Activated CD8-positive, alpha-beta memory T cell treated with anti-CD3 and anti-CD28 coated beads, Interleukin-2, amount 50 U/mL, for 48 hours (primary cell): ENCODE measurements at places on chromosomes 13 and 19.

DNA sequence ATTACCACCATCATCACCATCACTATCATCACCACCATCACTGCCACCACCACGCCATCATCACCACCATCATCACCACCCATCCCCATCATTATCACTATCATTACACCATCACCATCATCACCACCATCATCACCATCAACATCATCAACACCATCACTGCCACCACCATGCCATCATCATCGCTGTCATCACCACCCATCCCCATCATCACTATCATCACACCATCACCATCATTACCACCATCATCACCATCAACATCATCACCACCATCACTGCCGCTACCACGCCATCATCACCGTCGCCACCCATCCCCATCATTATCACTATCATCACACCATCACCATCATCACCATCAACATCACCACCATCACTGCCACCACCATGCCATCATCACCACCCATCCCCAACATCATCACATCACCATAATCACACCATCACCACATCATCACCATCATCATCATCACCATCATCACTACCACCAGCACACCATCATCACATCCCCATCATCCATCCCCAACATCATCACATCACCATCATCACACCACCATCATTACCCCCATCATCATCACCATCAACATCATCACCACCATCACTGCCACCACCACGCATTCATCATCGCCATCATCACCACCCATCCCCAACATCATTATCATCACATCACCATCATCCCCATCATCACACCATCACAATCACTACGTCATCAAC, 61.7 kb downstream of the TUBGCP3 start:
- DNase-seq, result no peak

GRCh38 chr19:48513289-48514122, 1.9 kb upstream of the LMTK3 start:
- DNase-seq, result peak; percentile 82

DNA sequence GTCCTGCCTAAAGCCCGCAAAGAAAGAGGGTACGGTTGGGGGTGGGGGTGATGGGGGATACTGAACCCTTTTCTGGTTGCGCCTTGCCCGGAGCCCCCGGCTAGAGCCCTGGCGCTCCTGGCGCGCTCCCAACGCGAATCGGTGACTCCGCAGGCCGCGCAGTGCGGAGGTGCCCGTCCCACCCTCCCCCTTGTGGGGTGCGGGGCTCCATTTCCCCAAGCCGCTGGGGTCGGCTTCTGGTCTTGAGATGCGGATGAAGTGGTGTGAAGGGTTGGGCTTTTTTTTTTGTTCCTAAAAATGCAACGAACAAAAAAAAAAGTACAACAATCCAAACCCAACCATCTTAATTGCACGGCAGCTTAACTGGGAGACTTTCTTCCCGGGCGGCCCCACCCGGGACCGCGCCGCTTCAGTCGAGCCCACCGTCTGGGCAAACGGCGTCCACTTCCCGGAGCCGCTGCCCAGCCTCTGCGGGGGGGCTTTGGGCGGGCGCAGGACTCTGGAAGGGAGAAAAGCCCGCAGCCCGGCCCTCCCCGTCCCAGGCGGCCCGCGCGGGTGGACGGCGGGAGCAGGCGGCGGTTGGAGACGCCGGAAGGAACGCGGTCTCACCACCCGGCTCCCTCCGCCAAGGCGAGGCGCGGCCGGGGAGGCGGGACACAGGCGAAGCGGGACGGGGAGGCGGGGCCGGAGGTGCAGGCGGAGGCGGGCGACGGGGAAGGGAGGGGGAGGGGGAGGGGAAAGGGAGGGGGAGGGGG, 504 bp upstream of the TRIM13 start:
- DNase-seq, result peak; percentile 90

GRCh38 chr19:15378534-15379082, 979 bp downstream of the AKAP8 start:
- peak; percentile 80 for DNase-seq

DNA sequence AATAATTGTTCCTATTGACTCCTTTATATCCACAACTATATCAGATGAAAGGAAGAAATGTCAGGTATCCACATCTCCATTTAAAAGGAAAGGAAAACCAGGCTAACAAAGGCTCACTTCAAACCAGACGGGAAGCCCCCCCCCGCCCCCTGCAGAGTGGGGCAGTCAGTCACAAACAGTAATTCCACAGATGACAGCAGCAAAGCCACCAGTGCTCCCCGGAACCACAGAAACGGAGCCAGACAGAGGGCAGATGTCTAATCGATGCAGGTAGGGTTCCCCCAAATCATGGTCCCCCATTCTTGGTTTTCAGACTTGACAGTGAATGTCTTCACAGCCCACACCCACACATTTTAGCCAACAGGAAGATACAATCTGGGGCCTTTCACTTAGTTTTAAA, 100.8 kb downstream of the STK24 start:
- DNase-seq, result peak; percentile 72

DNA sequence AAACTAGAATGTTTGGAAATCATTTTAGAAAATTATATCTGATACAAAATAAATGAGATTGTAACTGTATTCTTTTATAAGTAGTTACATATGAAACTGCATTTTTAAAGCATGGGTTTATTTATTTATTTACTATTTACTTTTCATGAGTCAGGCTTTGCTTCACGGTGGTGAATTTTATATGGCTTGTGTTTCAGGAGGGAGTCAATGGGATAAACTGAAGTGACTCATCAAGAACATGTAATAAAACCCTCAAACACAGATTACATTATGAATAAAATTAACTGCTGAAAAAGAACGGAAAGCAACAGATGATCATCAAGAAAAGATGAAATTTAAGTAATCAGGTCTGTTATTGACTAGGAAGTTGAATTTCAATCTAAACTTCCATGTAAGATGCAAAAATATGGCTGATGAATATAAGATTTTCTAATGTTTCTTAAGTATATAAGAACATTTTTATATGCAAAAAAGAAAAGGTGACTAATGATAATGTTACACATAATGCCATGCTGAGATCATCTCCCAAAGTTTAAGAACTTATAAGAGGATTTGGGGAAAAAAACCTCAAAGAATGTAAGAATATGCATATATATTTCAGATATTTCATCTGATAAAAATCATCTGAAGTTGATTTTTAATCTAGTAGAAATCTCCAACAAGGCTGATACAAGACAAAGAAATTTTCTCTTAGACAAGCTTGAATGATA, 383.6 kb downstream of the SLITRK1 start:
- no peak for DNase-seq

- no peak for DNase-seq
Measured at GRCh38 chr19:2048959-2049740, 1.9 kb downstream of the MKNK2 start.

DNA sequence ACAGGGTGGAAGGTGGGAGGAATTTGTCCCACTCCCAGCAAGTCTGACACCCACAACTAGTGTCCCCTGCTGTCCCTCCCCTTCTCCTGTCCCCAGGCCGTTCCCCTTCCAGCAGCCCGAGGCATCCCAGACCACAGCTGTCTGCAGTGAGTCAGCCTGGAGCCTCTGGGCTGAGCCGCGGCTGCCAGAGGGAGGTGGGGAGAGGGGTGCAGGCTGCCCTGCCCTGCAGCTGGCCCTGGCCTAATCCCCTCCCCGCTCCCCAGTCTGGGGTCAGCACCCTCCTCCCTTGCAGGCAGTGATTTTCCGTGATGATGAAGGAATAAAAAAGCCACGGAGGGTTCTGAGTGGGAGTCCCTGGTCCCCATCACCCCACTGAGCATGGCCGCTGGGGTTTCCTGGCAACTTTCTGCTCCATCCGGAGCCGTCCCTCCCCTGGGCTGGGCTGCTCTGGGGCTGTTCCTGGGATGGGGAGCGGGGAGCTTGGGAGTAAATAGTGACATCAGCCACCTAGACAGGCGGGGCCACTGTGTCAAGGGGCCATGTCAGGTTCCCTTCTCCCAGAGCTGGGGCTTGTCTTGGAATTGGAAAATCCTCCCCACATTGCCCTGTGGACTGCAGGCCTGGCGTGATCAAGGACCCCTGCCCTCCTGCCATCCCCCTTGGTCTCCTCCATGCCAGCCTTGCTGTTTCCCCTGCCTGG, 16.8 kb downstream of the SPC24 start:
- DNase-seq, result no peak

DNA sequence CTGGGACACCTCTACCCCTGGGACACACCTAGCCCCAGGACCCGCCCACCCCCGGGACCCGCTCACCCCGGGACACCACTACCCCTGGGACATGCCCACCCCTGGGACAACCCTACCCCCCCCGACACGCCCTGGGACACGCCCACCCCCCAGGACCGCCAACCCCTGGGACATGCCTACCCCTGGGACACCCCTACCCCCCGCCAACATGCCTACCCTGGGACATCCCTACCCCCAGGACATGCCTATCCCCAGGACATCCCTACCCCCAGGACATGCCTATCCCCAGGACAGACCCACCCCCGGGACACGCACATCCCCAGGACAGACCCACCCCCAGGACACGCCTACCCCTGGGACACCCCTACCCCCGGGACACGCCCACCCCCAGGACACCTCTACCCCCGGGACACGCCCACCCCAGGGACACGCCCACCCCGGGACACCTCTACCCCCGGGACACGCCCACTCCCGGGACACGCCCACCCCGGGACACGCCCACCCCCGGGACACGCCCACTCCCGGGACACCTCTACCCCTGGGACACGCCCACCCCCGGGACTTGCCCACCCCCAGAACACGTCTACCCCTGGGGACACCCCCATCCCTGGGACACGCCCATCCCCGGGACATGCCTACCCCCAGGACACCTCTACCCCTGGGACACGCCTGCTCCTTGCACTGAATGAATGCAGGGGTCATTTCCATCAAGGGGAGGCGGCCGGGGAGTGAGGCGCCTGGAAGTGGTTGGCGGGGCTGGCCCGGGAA, 32.3 kb downstream of the ADPRHL1 start:
- DNase-seq, result no peak

GRCh38 chr13:84433024-84433423, 550.8 kb upstream of the SLITRK1 start:
- no peak for DNase-seq

- peak; percentile 60 for DNase-seq
Measured at GRCh38 chr13:40490086-40490758, 176.2 kb downstream of the FOXO1 start.

GRCh38 chr13:95020298-95020987, 280.8 kb downstream of the ABCC4 start:
- DNase-seq, result no peak

DNA sequence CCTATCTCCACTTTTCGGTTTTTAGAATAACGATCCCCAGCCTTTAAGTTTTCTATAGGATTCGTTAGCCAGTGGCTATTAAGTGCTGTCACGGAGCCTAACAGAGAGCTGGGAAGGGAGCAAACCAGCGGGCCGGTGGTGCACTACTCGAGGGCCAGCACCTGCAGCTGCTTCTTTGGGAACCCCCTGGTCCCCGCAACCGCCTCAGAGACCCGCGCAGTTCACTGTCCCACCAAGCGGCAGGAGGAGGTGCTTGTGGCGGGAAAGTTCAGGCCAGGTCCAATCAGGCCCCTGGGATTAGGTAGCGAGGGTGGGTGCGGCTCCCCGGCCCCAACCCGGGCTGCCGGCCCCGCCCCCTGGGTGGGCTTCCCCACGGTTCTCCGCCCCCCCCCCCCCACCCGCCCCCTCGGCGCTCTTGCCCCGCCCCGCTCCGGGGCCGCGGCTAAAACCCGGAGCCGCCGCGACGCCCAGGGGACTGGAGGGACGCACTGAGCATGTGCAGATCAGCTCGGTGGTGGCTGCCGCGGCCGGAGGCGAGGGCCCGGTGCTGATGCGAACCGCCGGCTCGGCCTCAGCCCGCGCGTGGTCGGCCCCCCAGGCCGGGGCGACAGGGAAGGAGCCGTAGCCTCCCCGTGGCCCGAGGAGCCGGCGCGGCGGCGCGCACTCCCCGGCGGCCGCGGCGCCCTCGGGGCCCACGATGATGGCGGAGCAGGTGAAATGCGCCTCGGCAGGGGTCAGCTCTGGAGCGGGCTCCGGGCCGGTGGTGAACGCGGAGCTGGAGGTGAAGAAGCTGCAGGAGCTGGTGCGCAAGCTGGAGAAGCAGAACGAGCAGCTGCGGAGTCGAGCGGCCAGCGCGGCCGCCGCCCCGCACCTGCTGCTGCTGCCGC, at the start of gene SLAIN1:
Gene SLAIN1, plus strand, starts transcription at position 471 of the 887 bp plus-strand sequence. Its CDS starts 227 bp downstream, at position 698.
- DNase-seq, result peak; percentile 88

DNA sequence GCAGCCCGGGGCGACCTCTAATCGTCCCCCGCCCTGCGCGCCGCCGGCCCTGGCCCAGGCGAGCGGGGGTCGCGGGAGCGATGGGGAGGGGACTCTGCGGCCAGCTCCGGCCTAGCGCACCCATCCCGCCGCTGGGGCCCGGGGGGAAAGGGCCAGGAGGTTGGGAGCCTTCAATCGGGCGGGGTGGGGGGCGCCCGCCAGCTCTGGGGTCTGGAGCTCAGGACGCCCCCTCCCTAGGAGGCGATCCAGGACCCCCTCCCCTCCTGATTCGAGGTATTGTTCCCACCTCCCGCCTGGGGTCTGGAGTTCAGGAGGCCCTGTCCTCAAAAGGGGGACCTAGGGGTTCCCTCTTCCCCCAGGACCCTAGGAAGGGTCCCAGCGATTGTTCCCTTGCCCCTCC, 430 bp downstream of the ZNF358 start:
- no peak for DNase-seq

DNA sequence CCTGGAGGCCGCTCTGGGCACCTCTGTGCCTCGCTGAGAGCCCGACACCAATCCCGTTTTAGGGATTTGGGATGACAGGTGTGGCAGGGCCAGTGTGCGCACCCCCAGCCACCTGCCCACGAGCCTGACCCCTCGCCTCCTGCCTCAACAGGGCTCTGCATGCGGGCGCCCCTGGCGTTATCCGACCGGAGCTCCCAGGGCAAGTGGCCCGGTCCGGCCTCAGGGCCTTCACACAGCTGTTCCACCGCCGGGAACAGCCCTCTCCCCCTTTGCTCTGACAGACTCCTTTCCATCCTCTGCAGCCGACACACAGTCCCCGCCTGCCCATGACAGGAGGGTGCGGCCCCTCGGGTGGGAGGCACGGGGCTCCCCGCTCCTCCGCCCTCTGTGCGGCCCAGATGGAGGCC, 7.1 kb upstream of the WDR18 start:
- DNase-seq, result no peak

DNA sequence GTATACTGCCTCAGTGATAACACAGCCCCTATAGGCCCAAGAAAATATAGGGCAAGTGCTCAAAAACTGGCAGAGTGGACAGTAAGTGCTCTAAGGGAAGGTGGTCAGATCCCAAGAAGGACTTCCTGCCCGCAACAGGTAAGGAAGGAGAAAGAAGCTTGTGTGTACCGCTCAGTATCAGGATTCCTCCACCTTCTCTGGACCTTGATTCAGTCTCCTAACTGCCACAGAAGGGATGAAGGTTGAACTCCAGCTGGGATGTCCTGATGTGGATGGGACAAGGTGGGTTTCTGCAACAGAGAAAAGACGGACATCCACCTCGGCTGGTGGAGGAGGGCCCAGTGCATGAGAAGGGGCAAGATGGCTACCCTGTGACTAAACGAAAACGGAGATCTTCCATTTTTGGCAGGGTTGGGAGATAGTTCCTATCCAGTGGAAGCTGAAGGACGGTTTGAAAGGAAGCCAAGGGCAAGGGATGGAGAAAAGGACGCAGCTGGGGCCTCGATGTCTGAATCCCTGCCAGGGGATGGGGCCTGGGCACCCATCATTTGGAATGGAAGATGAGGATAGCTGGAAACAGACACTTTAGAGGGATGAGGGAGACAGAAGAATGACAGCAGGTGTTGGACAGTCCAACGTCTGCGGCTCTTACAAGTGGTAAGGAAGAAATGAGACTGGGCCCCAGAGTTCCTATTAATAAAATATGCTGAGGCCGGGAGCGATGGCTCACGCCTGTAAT, 1.3 kb upstream of the ATF5 start:
- no peak for DNase-seq

- peak; percentile 73 for DNase-seq
Measured at GRCh38 chr13:110561344-110562035, at the start of gene RAB20. Gene RAB20, minus strand, starts transcription at chr13:110561722. Its CDS starts 203 bp downstream, at chr13:110561519.

GRCh38 chr13:28610996-28611395, 47.9 kb upstream of the POMP start:
- no peak for DNase-seq
